ENCODE measurements at places on chromosomes 4 and X.
A peak's percentile ranks its signal among the peaks of the same experiment; 100 is the strongest.

DNA sequence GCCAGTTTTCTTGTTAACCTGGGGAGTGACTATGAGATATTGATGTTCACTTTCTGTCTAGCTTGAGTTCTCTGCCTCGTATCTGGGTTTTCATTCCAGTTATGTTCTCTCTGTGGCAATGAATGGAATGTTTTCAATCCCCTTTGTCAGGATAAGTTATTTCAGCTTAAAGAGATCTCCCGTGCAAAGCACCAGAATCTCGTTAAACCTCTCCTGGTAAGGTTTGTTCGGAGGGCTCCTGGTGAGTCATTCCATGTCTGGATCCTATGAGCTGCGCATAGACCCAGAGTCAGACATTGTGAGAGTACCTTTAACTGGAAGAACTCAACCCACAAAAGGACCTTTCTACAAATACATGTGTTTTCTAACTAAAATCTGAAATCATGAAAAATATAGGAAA is 51.0 kb downstream of the KDR start:
- no peak for DNase-seq

DNA sequence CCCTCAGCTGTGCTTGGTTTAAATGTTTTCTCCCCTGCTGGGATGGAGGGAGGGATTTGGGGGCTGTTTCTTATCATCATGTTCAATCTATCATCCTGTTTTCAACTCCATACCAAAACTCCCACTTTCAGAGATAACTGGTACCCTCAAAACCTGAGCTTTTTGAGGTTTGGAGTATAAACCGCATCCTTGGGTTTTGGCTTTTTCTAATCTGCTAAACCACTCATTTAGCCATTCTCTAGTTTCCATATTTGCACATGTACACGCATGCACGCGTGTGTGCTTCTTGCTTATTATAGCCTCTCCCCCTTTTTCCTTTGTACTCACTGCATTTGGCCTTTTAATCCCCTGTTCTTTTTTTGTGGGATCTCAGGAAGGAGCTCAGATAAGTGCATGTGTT is 116.7 kb upstream of the TEX13D start:
- DNase-seq = no peak

DNA sequence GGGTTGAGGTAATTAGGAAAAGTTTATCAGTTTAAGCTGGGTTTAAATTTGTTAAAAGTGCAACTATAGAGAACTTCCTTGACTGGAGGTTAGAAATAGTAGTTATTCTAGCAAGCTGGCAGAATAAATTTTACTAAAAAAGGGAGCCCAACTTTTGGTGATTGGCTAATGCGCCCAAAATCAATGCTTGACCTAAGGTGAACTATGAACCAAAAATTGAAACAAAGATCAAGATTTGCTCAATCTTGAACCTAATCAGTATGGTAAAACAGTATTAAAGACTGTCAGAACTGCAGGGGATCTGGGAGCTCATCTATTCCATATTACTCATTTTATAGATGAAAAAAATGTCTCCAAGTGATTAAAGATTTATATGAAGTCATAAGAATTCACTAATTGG is 6.1 kb upstream of the SPATA18 start:
- DNase-seq = no peak

- DNase-seq = no peak
These were observed 413.8 kb downstream of the RAPGEF2 start for GRCh38 chr4:159516556-159517140.

DNA sequence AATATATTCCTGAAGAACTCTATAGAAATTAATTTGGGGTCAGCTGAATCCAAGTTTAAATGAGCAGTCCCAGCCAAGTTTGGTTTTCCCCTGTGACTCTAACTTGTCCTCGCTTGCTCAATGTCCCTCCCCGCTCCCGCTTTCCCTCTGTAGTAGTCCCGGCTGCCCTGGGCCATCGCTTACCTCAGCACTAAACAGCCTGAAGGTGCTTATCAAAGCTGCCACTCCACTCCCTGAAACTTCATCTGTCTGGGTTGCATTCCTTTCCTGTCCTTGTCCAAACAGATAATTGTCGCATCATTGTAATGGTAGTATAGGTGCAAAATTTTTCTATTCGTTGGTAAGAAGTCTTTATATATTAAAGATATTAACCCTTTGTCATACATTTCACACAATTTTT is 12.8 kb downstream of the SLC25A43 start:
- DNase-seq = no peak

GRCh38 chrX:19372170-19372546 is 28.4 kb downstream of the PDHA1 start:
- peak; percentile 52 for DNase-seq

GRCh38 chr4:124343661-124344171 is 368.8 kb downstream of the ANKRD50 start:
- DNase-seq = no peak

GRCh38 chr4:151658959-151659600 is 101.7 kb downstream of the GATB start:
- no peak for DNase-seq

DNA sequence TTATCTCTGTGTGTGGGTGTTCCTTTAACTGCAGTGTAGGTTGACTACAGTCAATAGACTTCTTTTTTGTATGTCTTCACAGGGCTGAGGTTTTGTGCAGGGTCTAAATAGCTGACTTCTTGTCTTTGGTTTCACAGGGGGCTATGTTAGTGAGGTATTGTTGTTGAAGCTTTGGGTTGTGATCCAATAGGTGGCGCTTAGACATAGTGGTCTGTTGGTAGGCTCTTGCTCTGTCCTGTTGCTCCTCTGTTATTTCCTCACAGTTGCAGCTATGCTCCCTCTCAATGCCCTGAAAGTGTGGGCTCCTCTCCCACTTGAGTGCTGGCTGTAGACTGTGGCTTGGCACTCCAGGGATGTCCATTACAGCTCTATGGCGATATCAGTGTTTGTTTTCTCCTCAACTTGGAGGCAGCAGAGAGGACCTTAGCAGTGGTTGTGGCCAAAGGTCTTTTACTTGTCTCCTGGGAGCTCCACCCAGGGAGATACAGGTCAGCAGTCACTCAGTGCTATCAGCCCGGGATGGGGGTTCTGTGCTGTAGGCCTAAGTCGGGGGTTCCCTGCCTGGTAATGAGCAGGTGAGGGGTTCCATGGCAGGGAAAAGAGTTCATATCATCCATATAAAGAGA is 14.0 kb downstream of the POF1B start:
- no peak for DNase-seq

GRCh38 chr4:183297675-183298074 is 22.4 kb downstream of the CLDN22 start:
- no peak for DNase-seq

GRCh38 chr4:78179196-78179595 is 122.1 kb downstream of the FRAS1 start:
- no peak for DNase-seq

- DNase-seq = peak; percentile 45
These were observed 51.7 kb upstream of the ATP8A1 start for GRCh38 chr4:42708625-42709024.

GRCh38 chr4:24475756-24476155 is 108.6 kb downstream of the DHX15 start:
- DNase-seq = no peak

GRCh38 chr4:165299399-165300060 is 27.9 kb upstream of the MSMO1 start:
- DNase-seq = no peak

DNA sequence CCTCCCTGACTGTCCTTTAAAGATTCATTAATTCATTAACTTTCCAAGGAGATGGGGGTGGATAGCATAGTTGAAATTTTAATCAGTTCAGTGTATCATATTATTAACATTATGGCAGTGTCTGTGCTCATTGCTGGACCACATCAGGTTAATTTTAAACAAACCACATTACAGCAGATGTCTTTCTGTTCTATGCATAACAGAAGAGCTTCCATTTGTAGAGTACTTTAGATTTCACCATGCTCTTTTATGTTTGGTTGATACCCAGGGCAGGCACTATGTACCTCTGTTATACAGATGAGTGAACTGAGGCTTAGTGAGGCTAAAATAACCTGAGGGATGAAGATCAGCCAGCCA is 41.1 kb downstream of the AFF2 start:
- DNase-seq = no peak

DNA sequence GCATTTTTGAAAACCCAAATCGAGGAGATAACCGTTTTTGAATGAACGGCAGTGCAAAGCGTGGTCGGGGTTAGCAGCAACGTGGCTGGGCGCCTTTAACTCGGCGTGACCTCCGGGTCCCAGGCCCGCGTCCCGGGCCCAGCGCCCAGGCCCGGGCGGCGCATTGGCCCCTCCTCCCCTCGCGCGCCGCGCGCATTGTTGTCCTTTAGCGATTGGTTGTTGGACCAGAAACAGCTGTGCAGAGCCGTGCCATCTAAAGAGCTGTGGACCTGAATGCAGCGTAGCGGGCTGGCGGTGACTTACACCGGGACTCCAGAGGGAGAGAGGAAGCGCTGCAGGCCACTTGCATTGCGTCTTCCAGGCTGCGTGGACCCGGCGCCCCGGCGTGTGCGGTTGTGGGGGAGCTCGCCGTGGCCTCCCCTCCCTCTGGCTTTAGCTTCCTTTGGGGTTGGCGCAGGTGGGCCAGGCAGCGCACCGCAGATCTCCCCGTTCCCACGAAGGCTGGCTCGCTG is at the start of gene STOX2:
TSS of gene STOX2 (plus strand) at position 227 of the 512 bp plus-strand sequence. CDS start 1,484 bp downstream, outside the sequence.
- peak; percentile 58 for DNase-seq

- DNase-seq = no peak
These were observed 124.5 kb upstream of the GIMD1 start for GRCh38 chr4:106493086-106493485.

GRCh38 chr4:125266901-125267604 is 47.7 kb upstream of the FAT4 start:
- DNase-seq = no peak

GRCh38 chrX:133859336-133859735 is 126.1 kb downstream of the GPC3 start:
- DNase-seq = peak; percentile 72

GRCh38 chr4:121484633-121485032 is 103.8 kb upstream of the QRFPR start:
- DNase-seq = peak; percentile 29

DNA sequence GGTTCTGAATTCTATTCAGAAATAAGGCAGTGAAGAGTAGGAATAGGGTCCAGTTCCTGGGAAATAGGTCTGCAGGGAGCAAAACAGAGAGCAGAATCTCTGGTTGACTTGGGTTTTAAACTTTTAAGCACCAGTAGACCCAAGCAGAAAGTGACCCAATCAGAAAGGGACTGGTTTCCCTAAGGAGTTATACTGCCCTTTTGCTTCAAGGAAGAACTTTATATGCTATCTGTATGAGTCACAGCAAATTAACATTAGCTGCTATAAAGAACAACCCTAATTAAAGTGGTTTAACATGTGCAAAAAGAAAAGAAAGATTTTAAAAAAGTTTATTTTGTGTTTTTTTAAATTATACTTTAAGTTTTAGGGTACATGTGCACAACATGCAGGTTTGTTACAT is 263.6 kb upstream of the EMCN start:
- DNase-seq = no peak

GRCh38 chr4:144688035-144688569 is 42.1 kb downstream of the HHIP start:
- no peak for DNase-seq

DNA sequence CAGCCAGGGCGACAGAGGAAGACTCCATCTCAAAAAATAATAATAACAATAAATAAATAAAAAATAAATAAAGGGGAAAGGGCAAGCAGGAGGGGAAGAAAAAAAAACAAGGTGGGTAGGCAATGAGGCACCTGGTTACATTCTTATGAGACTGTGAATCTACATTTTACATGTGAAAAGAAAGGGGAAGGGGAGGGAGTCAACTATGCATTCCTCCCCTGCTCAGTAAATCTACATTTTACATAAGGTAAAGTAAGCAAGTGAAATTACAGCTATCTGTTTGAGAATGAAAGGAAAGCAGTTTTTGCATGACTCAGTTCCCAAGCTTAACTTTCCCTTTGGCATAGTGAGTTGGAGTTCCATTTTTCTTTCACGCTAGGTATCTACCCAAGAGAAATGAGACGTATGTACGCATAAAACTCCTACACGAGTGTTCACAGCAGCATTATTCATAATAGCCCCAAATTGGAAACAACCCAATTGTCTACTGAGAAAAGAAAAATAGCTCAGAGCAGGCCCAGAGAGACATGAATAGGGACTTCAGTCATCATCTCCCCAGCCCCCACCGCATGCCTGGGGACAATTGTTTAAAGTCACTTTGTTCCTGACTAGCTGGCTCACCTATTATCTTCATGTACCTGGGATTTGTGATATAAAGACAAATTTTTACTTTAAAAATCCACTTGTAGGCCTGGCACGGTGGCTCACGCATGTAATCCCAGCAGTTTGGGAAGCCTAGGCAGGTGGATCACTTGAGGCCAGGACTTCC is 52.4 kb downstream of the DDX3X start:
- DNase-seq = no peak

DNA sequence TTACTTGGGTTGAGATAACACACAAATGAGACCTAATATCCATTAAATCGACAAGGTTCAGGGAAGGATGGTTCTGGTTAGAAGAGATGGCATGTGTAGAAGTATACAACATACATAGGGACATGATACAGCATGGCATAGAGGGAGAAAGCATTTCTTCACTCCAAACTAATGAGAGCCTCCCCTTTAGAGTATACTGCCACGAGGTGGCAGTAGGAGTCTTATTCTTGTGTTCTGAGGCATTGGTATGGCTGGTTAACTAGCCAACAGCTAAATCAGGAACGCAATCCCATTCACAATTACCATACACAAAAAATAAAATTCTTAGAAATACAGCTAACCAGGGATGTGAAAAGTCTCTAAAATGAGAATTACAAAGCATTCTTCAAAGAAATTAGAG is 29.1 kb upstream of the TRO start:
- DNase-seq = peak; percentile 38

GRCh38 chr4:145186729-145187128 is 6.3 kb upstream of the OTUD4 start:
- no peak for DNase-seq

GRCh38 chr4:183543435-183543834 is 38.6 kb downstream of the ING2 start:
- DNase-seq = no peak

DNA sequence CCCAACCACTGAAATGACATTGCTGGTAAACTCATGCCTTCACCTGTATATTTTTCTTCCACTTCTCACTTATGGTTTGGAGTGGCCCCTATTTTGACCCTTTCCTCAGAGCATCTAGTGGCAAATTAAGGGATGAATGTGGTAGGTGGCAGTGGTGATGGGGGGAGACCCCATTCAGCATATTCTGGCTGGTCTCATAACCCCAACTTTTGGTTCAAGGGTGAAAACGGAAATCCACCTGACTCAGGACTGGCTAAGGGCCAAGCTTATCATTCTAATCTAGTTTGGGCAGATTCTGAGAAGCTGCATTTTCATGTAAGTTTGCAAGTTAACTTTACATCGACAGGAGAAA is 47.0 kb upstream of the NSUN7 start:
- DNase-seq = no peak

DNA sequence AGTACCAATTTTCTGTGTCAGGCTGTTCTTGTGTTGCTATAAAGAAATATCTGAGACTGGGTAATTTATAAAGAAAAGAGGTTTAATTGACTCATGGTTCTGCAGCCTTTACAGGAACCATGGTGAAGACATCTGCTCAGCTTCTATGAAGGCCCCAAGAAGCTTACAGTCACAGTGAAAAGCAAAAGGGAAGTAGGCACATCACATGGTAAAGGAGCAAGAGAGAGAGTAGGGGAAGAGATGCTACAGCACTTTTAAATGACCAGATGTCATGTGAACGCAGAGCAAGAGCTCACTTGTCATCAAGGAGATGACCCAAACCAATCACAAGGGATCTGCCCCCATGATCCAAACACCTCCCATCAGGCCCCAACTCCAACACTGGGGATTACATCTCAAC is 174.3 kb downstream of the ATP10D start:
- no peak for DNase-seq

- no peak for DNase-seq
These were observed 302.3 kb upstream of the PPARGC1A start for GRCh38 chr4:24192018-24192641.

All from NCI-H1105 treated with DMSO at 0.1 percent for 48 hours (cell line).